ENCODE measurements at places on chromosomes 6 and 20.

- no peak for DNase-seq
These were observed 30.3 kb downstream of the ZNF318 start for GRCh38 chr6:43339168-43339567.

- no peak for DNase-seq
These were observed 21.2 kb downstream of the RSPH3 start for GRCh38 chr6:158978757-158979156.

DNA sequence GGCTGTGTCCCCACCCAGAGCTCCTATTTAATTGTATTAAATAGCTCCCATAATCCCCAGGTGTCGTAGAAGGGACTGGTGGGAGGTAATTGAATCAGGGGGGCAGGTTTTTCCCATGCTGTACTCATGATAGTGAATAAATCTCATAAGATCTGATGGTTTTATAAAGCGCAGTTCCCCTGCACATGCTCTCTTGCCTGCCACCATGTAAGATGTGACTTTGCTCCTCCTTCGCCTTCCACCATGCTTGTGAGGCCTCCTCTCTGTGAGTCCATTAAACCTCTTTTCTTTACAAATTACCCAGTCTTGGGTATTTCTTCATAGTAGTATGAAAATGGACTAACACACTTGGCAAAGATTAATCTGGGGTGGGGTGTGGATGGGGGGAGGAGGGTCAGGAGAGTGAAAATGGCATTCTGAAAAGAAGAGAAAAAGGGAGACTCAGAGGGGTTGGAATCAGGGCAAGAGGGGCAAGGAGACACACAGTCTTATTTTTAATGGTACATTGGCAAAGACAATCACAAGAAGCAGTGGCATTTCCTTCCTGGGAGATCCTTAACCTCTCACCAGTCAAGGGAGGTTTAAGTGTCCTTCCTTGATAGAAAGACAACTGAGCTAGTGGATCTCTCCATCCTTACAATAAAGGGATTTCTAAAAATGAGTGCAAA, 37.5 kb upstream of the NOX3 start:
- DNase-seq, result no peak

DNA sequence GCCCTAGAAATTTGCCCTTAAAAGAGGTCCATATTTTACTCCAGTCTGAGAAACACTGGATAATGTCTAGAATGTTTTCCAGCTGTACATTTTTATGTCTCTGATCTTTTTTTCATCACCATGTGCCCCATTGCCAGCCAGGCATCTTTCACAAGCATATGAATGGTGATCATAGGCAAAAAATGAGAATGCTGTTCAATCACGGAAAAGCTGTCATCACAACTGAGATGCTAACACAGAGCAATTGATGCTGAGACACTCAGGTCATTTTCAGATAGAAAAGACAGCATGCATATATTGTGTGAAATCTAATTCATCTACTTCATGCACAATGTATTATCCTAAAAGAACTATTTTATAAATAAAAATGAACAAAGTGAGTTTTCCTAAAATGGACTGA, 41.6 kb downstream of the CGA start:
- DNase-seq, result no peak

GRCh38 chr6:140320081-140321080, 945.9 kb upstream of the CITED2 start:
- DNase-seq, result no peak

GRCh38 chr20:20085071-20085470, 32.7 kb downstream of the CFAP61 start:
- DNase-seq, result no peak

DNA sequence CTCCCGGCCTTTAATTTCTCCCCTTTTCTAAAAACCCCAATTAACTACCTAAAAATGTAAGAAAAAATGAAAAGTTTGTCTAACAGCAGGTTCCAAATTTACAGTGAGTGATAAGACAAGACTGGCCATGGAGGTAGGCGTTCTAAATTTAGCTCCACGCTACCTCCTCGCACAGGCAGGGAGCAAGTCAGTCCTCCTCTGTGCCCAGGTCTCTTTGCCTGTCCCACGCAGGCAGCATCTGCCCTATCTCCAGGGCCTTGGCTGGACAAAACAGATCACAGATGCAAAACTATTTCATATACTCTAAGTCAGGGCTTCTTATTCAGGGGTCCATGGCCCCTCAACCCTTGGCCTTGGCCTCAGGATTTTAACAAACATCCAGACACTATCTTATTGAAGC, 98.0 kb upstream of the JARID2 start:
- no peak for DNase-seq

Measured in upper lobe of right lung (tissue), 1 donor.